Cardiac muscle cell (in vitro differentiated cells and primary cell): ENCODE measurements at places on chromosomes 11 and 22. TPM values are rescaled to one million over a fixed set of nuclear protein-coding genes. Genes with fewer than 3 reads are reported as not detected.

OR8D1 gene
- total RNA-seq: not detected in 2 replicates

DRAP1 gene
- total RNA-seq: 257 and 264 TPM in 2 replicates

GAB2 gene
- total RNA-seq: 7.2 and 18.0 TPM in 2 replicates

CRYBB2 gene
- 0.28 TPM in 1 of 2 replicates, not detected in the other for total RNA-seq

CYB5R2 gene
- total RNA-seq: 2.1 and 4.1 TPM in 2 replicates

ZC3H7B gene
- total RNA-seq: 57.6 and 65.9 TPM in 2 replicates

RIMBP3C gene
- 1.1 and 3.2 TPM in 2 replicates for total RNA-seq

OR6T1 gene
- total RNA-seq: not detected in 2 replicates

SYT13 gene
- total RNA-seq: 1.6 and 1.9 TPM in 2 replicates

SSTR3 gene
- total RNA-seq: 0.06 and 0.21 TPM in 2 replicates

TSPAN32 gene
- total RNA-seq: 22.0 and 22.4 TPM in 2 replicates

SLC25A18 gene
- 0.14 and 0.60 TPM in 2 replicates for total RNA-seq
